ENCODE measurements at places on chromosomes 1 and 21.
A peak's percentile ranks its signal among the peaks of the same experiment; 100 is the strongest.

- DNase-seq: no peak
Observed at GRCh38 chr1:152968248-152968647, 2.2 kb upstream of the SPRR4 start.

DNA sequence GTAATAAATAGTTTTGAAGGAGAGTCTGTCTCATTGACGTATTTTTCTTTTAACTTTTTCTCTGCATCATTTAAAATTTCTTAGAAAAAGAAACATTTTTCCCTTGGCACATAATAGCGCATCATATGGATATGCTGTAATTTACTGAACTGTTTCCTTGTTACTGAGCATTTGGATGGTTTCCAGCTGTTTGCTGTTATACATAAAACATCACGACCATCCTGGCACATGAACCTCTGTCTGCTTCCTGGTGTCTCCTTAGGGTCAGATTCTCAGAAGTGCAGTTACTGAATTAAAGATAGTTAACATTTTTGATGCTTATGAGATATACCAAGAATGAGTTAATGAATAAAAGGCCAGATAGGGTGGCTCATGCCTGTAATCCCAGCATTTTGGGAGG lies 67.2 kb downstream of the BACE2 start:
- no peak for DNase-seq

DNA sequence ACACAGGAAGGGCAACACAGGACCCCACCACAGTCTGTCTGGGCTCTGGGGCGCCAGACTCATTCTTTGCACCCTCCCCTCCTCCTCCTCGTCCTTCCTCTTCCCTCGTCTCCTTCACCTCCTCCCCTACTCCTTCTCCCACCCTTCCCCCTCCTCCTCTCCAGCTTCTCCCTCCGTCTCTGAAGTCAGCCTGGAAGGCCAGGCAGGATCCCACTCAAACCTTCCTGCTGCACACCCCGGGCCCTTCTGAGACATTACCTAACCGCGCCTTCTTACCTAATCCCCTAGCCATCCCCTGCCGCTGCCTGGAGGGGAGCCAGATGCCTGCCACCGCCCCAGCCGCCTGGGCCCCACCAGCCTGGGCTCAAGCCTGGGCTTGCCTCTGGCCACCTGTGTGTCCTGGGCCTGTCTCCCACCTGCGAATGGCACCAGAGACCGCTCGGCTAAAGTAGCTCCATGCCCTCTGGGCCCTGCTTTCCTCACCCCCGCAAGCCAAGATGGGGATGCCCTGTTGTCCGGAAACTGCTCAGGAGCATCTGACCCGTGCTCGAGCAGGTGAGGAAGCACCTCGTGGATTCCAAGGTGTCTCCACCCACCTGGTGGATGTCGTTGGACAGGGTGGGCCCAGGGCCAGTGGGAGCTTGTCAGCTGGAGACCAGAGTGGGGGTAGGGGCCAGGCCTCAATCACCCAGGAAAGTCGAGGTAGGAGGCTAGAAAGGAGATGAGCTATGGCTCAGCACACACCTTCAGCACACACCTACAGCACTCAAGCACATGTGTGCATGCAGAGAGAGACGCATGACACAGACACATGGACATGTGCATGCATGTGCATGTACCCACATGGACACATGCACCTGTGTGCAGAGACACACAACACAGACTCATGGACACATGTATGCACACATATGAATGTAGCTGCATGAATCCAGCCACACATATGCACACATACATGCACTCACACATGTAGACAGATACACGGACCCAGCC lies 31.9 kb downstream of the WNT9A start:
- DNase-seq: no peak

DNA sequence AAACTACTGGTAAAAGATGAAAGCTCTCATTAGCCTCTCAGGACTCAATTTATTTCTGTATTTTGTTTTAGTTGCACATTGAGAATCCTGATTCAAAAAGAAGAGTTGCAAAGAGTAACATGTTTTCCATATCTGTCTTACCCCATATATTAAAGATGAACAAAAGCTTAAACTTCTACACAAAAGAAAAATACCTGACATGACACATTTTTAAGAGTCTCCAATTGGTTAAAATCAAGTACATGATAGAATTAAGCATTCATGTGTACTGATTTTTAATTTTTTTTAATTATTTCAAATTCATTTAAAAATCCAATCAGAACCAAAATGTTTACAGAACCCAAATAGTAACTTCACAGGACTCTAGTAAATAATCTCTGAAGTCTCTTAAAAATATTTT lies 72.0 kb downstream of the FOXJ3 start:
- DNase-seq: no peak

DNA sequence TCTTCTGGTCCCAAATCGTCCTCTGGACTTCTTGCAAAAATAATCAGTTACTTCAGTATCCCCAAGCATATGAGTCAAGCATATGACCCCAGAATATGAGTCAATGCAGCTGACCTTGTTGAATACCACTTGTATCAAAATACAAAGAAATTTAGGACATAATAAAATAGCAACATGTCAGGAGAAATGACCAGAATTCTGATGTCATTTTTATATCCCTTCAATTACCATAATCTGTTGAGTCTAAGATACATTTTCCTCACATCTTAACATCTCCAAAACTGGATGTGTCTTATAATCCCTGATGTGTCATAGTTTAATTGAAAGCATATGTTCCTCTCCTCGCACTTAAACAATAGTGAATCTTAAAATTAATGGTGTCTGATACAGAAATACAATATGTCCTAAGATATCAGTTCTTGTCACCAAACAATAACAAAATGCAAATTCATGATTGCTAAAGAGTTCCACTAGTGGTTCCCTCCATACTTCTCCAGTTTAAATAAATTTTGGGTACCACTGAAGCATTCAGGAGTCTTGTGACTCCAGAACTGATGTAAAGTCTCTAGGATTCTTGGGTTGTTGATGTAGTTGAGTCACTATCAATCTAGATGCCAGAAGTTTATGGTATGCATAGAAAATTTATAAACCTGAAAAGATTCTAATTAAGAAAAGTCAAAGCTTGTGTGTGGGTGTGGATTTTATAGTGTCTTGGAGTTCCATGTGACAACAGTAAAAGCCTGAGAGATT lies 41.8 kb downstream of the KIFAP3 start:
- DNase-seq: no peak

DNA sequence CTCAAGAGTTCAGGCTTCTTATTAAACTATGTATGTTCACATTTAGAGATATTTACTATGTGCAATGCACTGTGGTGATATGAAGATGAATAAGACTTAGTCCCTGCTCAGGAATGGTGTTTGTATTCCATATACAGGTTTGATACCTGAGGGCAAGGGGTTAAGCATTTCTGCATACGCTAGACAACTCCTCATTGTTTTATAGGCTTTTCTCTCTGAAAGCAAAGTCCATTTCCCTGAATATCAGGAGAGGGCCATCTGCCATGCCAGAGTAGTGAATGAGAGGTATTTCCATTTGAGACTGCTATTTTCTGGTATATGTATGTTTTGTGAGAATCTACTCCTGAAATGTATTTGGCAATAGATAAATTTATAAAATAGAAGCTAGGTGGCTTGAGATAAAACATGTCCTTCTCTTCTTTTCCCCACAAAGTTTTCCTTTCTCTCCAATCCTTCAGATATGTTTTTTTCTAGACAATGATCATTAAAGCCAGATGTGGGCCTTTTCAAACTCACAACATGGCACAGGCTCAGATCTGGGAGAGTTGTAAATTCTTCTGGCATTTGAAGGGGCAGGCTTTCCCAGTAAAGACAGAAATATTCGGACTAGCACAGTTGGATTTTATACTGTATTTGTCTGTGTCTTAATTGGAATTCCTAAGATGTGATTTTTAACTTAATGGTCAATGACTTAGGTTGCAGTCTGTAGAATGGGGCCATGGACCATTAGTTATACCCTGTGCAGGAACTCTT lies 73.3 kb upstream of the WDR26 start:
- no peak for DNase-seq

DNA sequence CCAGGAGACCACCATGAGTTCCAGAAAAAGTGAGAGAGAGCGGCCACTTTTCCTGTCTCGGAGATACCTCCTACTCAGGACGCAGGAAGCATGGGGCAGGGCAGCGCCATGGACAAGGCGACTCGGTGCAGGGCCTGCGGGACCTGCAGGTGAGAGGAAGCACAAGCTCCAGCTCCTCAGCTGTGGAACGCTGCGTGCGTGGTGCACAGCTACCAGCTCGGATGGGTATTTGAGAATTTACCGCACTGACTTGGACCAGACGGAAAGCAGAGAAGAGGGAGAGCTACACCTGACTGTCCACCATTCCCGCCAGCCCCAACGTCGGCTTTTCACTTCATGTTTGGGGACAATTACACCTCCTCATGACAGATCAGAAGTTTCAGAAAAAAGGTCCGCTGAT lies 8.2 kb upstream of the CDK11A start:
- DNase-seq: no peak

- DNase-seq: no peak
Observed at GRCh38 chr21:17461014-17461413, 51.8 kb upstream of the CXADR start.

DNA sequence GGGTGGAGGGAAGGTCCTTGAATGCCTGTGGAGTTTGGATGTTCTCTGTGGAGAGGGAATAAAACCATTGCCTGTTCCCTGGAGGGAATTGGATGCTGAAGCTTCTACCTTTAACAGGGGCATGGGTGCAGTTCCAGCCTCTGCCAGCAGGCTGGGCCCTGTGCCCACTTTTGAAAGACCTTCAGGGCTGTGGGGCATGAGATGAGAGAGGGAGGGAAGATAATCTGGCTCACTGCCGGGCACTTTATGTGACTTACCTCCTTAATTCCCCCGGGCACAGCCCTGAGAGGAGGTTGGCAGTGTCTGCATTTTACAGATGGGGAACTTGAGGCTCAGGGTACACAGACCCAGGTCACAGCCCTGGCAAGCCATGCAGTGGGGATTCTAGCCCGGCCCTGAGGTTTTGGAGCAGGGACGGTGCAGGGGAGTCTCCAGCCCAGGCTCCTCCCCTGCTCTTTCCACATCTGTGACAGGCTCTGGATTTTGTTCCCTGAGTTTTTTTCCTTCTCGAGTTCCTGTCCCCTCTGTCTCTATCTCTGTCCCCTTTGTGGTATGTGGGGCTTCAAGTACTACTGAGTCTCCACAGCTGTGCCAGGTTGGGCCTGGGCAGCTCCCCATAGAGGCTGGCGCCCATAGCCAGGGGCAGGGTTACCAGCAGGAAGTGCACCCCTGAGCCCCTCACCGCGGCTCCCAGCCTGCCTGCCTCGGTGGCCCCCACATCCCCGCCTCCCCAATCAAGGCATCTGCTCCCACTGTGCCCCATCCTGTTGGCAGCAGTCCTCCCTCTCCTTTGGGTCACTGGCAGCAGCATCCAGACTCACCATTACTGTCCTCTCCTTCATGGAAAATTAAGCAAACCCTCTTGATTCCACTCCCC lies 14.0 kb upstream of the THEMIS2 start:
- peak; percentile 91 for DNase-seq

DNA sequence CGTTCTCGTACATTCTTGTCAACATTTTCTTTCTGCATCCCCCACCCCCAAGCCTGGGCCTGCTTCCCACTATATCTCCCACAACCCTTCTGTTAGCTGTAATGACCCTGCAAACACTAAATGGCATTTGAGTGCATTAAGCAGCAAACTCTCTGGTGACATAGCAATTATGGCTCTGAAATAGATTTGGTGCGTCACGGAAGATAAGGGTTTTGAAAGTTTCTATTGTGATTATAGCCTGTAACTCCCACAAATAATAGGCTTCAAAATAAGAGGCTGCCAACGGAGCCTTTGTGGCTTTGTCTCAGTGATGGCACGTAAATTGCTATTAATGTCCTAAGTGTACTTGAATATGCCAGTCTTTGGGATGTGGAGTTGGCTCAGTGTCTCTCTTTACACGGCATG lies 277.6 kb downstream of the PBX1 start:
- DNase-seq: no peak

DNA sequence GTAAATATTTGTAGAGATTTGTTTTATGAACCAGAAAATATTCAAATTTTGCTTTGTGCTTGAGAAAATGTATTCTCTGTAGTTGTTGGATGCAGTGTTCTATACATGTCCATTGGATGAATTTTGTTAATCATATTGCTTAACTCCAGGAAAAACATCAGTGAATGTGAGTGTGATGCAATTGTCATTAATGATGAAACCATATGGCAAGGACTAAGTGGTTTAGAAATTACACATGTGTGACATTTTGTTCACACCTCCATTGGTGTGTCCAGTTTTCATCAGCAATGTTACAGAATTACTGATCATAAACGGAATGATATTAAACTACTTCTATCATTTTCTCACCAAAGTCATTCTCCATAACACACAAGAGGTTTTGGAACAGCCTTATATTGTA lies 151.8 kb upstream of the ST6GALNAC5 start:
- no peak for DNase-seq

GRCh38 chr1:84192681-84193080 lies 48.6 kb downstream of the PRKACB start:
- no peak for DNase-seq

- DNase-seq: no peak
Observed at GRCh38 chr1:81296601-81297000, 504.1 kb upstream of the ADGRL2 start.

DNA sequence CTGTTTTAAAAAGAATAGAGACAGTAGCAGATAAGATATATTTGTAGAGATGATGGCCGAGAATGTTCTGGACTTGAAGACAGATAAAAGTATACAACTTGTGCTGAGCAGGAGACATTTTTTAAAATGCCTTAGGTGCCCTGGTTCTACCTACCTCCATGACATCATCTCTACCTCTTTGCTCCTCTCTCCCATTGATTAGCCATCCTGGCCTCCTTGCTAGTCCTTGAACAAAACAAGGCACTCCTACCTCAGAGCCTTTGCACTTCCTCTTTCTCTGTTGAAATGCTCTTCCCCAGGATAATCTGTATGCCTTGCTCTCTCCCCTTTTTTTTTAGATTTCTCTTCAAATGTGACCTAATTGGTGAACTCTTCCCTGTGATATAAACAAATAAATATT lies 92.6 kb upstream of the MAGI3 start:
- no peak for DNase-seq

- DNase-seq: no peak
Observed at GRCh38 chr21:43318841-43319781, 107.8 kb downstream of the SIK1 start.

GRCh38 chr1:54347955-54348699 lies 58.1 kb downstream of the SSBP3 start:
- no peak for DNase-seq

DNA sequence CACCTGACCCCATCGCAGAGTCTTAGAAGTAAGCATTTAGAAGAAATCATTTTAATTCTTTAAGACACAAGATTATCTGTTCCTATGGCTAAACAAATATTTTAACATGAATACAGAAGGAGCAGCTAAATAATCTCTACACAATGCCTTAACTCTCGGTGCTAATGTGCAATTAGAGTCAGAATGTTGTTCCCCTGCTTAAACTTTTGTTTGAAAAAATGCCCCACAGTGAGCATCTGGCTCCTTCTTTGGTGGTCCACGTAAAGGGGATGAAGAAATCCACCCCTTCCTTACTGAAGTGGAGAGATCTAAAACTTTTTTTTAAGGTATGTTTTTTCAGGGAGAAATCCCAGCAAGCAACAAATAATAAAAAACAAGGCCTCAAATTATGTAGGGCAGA lies 55.2 kb downstream of the SLC45A1 start:
- no peak for DNase-seq

GRCh38 chr1:91166106-91166712 lies 144.4 kb upstream of the ZNF644 start:
- DNase-seq: no peak

GRCh38 chr1:152110860-152111514 lies 4.3 kb downstream of the TCHH start:
- DNase-seq: no peak
